Fibroblast of skin of back (primary cell): ENCODE measurements at places on chromosomes 2 and 18.

DNA sequence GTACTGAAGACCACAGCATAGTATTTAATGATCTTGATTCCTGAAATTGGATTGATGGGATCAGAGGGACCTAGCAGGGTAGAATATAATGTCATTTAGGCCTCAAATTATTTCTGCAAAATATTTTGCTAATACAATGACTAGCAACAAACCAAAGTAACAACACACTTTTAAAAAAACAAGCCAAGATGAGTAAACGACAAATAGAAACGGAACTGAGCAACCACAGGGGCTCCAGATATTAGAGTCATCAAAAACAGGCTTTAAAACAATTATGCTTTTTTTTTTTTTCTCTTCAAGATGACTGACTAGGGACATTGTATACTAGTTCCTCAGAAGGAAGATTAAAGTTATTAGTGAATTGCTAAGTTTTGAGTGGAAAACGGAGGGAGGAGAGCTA, 447.1 kb upstream of the MMADHC start:
- no peak for DNase-seq

- peak; percentile 86 for DNase-seq
Measured at GRCh38 chr2:200310545-200310971, 4.1 kb downstream of the SPATS2L start.

DNA sequence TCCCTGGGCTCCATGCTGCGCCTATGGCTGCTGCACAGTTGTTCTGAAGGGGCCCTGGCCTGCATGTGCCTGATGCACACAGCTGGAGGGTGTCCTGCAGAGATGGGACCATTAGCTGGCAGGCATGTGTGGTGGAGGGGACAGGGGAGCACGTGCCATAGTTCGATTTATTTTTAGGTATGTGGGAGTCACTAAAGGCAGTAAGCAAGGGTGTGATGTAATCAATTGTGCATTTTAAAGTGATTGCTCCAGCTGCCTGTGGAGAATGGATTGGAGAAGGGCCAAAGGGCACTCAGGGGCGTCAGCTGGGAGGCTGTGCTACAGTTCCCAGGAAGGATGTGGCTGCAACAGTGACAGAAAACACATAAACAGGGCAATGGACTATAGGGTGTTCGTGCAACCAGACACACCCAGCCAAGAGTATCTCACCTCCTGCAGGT, 205.1 kb downstream of the ARL4C start:
- peak; percentile 84 for DNase-seq

DNA sequence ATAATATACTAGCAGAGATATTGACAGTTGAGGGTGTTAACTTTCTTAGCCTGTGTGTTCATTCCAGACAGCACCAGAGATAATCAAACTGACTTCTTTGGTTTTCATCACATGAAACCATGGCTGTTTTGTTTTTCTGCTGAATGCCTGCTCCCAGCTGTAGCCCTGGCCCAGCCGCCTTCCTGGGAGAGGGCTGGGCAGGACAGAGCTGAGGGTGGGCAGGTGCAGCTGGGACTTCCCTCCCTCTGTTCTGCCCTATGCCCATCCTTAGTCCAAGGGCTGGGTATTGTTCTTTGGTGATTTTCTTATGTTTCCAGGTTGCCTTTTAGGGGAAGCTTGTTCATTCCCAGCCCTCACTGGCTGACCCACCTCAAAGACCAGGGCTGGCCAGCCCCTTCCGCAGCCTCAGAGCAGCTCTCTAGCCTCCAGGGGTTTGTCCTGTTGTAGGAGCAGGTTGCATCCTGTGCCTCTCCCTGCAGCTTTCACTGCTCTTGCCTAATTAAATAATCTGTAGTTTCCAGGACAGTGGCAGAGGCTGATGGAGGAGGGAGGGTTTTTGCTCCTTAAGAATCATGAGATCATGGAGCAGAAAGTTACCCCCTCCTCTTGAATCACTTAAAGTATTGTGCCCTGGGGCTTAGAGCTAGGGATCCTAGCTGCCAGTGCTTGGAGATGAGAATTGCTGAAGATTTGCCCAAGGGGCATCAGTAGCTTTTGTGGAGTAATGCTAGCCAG, 61.4 kb downstream of the MTCL1 start:
- DNase-seq, result no peak

GRCh38 chr18:58776084-58776483, 88.6 kb upstream of the ZNF532 start:
- peak; percentile 49 for DNase-seq

DNA sequence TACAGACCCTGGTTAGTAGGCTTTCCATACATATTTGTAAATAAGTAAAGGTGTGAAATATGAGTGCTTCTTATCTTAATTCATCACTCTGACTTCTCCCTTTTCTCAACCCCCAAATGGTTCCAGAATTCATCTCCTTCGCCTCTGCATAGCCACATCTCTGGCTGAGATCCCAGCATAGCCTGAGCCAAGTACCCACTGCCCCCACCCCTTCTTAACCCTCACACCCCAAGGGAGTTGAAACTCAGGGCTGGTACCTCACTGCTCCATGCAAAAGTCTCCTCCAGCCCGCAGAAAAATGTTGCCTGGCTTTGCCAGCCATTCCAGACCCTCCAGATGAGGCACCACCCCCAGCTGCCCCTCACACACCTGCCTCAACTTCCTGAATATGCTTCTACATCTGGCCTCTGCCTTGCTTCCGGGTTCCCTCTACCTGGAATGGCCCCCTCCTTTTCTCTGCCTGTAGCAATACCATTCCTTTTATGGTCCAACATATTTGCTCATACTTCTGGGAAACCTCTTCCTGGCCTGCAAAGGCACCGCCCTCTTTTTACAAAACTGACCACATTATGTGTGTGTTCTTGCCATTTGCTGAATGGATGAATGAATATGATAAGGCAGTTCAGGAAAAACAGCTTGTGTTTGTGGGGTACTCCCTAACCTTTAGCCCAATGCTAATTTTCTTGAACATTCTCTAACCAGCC, 112.8 kb downstream of the CELF4 start:
- DNase-seq, result peak; percentile 6

- DNase-seq, result peak; percentile 91
Measured at GRCh38 chr2:180015951-180016709, 9.0 kb upstream of the CWC22 start.

- peak; percentile 64 for DNase-seq
Measured at GRCh38 chr2:172996387-172996961, 79.2 kb upstream of the MAP3K20 start.

DNA sequence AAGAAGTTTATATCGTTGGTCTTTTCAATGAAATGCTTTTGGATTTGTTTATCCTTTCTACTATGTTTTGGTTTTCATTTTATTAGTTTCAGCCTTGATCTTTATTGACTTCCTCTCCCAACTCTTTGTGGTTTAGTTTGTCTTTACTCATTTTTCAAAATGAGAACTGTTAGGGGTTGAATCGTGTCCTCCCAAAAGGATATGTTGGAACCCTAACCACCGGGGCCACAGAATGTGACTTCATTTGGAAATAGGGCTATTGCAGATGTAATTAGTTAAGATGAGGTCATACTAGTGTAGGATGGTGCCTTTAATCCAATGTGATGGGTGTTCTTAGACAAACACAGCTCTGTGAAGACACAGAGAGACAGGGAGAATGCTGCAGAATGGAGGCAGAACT, 60.4 kb upstream of the IL1R2 start:
- DNase-seq, result no peak

- no peak for DNase-seq
Measured at GRCh38 chr2:66318009-66318561, 116.8 kb upstream of the MEIS1 start.

GRCh38 chr2:231557571-231558217, 27.4 kb upstream of the NMUR1 start:
- peak; percentile 77 for DNase-seq

- DNase-seq, result peak; percentile 13
Measured at GRCh38 chr2:179129574-179130238, 79.8 kb upstream of the CCDC141 start.

DNA sequence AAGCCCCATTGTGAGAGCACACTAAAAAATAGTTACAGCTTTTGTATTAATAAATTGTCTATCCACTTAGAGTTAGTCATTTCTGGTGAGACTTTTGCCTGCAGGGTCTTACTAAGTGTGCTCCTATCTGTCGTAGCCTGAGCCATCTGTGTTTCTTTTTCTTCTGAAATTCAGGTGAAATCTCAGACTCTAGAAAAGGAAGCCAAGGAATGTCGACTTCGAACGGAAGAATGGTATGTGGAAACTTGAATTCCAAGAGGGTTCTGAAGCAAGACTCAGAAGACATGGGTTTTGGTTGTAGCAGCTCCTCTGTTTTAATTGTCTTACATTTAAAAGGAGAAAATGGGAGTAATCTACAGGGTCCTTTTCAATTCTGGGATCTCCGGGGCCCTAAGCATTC, 70.0 kb upstream of the STON1 start:
- DNase-seq, result no peak

DNA sequence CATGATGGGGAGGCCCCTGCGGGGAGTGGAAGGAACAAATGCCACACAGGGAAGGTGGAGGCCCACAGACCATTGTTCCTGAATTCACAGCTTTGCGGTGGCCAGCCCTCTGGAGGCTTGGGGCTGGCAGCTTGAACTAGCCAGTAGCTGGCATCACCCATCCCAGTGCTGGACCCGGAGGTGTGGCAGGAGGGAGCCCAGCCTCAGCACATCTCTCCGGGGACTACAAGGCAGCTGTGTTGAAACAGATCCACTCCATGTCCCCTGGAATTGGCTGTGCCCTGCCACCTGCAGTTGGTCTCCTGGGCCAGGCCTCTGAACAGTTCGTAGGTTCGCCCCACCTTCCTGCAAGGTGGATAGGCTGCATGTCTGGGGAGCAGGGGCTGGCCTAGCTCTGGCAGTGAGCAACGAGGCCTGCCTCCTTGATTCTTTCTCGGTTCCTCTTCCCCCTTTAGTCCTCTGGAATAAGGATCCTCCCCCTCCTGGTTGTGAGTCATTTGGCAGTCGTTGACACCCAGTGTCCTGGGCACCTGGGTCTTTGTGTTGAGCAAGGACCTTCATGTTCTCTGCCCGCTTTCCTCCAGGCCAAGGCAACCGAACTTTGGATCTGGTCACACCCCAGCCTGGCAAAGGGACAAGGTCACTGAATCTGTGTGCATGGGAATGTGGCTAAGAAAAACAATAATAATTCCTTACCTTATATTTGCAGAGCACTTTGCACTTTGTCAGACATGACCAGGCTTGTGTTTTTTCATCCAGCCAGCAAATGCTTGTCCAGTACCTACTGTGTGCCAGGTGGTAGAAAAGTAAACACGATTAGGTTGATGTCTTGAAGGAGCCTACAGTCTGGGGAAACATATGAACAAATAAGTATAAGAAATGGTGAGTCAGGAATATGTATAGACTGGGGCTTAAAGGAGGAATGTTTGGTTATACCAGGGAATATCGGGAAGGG, 55.0 kb upstream of the MCFD2 start:
- peak; percentile 63 for DNase-seq

- peak; percentile 76 for DNase-seq
Measured at GRCh38 chr2:54103454-54104314, 11.7 kb upstream of the ACYP2 start.

DNA sequence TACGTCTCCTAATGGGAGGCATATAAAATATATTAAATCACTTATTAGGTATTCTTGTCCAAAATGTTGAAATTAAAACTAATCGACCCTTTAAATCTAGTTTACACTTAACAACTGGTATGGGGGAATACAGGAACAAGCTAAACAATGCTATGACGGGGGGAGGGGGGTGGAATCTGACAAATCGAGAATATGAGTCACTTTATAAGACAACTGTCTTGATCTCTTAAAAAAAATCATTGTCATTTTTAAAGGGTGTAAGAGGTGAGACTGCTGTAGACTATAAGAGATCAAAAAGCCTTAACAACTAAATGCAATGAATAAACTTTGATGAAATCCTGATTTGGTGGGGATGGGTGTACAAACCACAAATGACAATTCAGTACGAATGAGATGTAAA, 6.0 kb downstream of the MAP3K2 start:
- DNase-seq, result no peak

DNA sequence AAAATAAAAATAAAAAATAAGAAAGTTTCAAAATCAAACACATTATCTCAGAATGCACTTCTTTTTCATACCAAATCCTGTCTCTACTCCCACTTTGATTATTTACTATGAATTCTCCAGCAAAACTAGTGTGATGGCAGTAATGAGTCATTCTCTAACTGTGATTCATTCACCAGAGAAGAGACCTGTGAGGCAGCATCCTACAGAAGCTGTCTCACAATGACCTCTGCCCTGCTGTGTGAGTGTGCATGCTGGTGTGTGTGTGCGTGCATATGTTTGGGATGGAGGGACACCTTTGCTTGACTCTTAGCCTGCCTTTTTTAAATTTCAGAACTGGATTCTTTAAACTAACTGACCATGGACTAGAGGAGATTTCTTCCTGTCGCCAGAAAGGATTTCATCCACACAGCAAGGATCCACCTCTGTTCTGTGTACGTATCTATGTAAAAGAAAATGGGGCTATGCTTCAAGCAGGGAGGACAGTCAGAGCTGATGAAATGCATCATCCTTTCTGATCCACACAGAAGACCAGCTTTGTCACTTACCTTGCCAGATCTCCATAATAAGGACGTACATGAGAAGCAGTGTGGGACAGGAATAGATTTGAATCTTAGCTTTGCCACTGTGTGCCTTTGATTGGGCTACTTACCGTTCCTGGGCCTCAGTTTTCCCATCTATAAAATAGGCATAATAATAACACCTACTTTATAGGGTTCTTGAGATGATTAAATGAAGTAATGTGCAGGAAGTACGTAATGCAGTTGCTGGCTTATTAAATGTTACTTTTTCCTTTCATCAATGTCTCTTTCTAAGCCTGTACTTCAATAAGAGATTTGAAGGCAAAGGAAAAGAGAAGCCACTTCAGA, 31.2 kb downstream of the STAMBP start:
- DNase-seq, result peak; percentile 84

GRCh38 chr18:12031181-12031580, 49.9 kb downstream of the IMPA2 start:
- DNase-seq, result no peak

- DNase-seq, result no peak
Measured at GRCh38 chr2:208541461-208541988, 134.9 kb downstream of the PTH2R start.

DNA sequence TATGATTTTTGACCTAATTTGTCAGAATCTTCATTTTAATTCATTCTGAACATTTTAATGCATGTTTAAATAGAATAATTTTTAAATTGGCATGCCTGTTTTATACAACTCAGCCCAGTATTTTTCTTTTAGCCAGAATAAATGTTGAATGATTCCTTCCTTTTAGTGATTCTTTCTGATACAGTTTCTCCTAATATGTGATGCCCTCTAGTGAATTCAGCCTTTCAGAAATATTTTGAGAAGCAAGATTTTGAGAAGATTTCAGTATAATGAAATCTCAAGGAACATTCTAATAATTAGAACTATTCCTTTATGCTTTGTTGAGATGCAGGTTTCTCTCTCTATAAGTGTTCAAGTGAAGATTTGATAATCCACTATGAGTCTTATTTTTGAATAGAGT, 28.5 kb downstream of the LCLAT1 start:
- no peak for DNase-seq

DNA sequence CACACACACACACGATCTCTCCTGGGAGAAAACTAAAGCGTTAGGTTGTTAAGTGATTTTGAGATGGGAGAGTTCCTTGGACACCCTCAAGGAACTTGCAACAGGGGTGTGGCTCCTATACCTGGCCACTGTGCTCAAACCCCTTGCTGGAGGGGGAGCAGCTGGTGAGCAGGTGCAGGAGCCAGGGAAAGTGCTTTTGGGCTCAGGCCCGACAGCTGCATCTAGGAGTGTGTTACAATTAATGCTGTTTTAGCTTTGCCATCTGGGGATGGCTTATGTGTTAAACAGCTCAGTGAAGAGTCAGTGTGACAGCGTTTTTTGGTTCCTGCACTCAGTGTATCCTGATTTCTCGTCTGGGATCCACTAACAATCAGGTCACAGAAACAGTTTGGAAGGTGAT, 510.8 kb downstream of the TRIB2 start:
- DNase-seq, result no peak
